ENCODE measurements at places on chromosomes 5 and 9.

DNA sequence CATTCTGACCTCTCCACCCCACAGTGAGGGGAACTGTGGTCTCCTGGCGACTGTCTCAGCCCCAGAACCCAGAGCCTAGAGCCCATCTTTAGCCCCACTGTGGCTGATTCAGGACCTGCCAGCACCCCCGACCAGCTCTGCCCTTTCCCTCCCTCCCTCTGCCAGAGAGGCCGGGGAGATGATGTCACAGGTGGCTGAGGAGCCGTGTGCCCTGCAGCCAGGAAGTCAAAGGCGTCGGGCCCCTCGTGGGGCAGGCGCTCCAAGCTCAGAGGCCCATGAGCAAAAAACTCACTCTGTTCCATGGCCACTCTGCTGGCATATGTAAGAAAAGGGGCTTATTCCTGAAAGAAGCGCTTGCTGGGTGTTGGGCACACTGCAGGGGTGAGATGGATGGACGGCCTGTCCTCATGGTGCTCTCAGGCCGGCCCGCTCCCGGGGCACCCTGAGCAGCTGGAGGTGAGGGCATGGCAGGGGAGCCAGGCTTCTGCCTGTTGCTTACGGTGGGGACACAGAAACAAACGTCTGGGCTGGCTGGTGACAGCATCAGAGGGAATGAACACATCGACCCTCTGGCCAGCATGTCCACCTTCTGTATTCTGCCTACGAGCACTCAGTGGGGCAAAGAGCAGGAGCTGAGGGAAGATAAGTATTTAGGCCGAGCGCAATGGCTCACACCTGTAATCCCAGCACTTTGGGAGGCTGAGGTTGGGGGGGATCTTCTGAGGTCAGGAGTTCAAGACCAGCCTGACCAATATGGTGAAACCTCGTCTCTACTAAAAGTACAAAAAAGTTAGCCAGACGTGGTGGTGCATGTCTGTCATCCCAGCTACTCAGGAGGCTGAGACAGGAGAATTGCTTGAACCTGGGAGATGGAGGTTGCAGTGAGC lies 41.1 kb downstream of the LAMC3 start:
- DNase-seq = no peak

DNA sequence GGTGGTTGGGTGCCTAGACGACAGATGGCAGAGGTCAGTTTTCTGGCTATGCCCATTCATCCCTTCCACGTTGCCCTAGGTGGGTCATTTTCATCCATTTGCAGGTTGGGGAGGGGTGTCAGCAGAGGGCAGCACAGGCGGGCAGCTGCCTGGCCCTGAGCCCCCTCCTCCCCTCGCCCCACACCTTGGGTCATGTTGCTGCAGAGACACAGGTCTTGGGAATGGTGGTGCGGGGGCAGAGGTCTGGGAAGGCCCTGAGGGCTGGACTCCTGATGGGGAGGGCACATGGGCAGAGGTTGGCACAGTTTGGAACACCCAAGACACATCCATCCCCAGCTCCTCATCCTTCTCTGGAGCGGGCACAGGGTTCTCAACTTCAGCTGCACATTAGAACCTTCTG lies 103.2 kb upstream of the LMX1B start:
- DNase-seq = no peak

DNA sequence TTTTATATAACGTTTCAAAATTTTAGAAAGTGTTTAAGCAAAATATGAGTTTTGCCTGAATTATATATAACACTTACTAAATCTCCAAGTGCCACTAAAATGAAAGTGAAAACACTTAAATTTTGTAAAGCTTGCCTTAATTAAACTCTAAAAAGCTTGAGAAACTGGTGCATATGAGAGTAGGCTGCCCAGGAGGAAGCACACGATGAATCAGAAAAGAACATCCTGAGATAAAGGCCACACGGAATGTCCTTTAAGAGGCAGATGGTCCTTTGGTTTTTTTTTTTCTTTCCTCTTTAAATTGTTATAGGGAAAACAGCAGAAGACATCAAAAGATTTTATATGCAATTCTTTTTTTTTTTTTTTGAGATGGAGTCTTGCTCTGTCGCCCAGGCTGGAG lies 60.3 kb downstream of the HABP4 start:
- no peak for DNase-seq

DNA sequence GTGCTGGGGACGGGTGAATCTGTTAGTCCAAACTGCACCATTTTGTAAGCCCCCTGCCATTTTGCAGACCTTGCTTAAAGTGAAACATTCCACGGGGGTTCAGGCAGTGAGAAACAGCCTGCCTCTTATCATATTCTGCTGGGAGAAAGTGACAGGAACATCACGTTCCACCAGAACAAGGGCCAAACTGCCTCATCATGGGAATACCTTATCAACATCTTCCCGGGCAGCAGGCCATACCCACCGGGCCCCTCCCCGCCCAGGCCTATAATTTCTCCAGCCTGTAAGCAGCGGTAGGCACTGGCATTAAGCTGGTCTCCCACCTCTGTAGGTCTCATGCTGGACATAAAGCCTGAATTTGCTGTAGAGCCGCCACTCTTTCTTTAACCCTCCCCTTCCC lies 1.5 kb upstream of the CFAP77 start:
- DNase-seq = no peak

- no peak for DNase-seq
Measured at GRCh38 chr5:112183874-112184273, 235.2 kb downstream of the EPB41L4A start.

- DNase-seq = no peak
Measured at GRCh38 chr5:142769251-142769792, 855 bp upstream of the ARHGAP26 start.

GRCh38 chr9:134175808-134176598 lies 11.6 kb upstream of the RNU6ATAC start:
- DNase-seq = no peak

DNA sequence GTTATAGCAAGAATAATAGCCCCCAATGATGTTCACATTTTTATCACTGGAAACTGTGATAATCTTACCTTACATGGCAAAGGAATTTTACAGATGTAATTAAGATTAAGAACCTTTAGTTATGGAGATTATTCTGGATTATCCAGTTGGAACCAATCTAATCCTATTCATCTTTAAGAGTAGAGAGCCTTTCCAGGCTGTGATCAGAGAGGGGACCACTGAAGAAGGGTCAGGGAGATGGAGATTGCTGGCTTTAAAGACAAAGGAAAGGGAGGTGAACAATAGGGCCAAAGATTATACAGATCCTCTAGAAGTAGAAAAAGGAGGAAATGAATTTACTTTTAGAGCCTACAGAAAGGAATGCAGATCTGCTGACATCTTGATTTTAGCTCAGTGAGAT lies 253.5 kb upstream of the GRIN3A start:
- no peak for DNase-seq

DNA sequence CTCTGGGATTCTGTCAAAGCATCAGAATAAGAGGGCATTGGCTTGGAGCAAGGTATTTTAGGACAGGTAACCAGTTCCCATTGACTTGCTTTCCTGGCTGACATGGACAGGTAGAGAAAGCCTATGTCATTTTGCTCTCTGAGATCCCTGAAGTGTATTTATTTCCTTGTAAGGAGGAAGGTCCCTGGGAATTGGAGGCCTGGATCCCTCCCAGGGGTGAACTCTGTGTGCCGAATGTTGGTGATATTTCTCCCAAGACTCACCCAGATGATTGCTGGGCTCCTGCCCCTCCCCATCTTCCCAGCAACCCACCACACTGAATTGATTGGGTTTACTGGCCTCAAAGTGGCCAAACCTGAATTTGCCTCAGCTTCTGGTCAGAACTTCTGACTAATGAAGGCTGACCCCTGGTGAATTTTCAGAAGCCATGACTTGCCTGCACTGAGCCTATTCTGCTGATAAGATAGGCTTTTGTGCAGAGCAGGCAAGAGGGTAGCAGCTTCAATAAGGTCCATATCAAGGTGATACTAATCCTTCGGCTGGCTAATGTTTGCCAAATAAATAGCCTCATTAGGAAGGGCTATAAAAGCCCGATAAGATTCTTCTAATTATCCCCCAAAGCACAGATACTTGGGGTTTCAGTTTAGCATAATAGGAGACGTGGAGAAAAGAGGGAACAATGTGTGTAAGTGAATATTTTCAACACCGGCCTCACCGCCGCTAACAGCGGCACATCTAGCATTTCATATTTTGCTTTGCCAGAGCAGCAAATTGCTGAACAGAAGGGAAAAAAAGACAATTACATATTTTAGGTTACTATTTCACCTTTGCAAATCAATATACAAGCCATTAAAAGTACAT lies 152.9 kb upstream of the PITX1 start:
- no peak for DNase-seq

DNA sequence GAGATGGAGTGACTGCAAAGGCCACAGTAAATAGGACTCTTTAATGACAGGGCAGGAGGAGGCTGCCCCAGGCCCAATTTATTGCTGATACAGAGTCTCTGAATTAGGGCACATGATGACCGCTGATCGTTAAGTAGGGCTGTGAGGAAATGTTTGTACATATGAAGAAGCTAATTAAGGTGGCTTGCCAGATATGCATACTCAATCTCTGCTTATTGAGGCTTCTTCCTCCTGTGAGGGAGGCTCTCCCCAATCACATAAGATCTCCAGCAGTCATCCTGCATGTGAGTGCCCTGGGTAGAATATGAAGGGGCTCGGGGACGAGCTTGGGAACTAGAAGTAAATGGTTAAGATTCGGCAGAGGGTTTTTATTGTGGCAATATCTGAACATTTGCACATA lies 8.2 kb upstream of the CD180 start:
- no peak for DNase-seq

GRCh38 chr9:1979741-1980367 lies 35.3 kb upstream of the SMARCA2 start:
- DNase-seq = no peak

GRCh38 chr9:132487980-132488535 lies 78.0 kb downstream of the CFAP77 start:
- DNase-seq = no peak

Measured in cortex of kidney (tissue), 1 donor.